ENCODE measurements at places on chromosomes 6 and 20.
A peak's percentile ranks its signal among the peaks of the same experiment; 100 is the strongest.

GRCh38 chr6:6366803-6367202 is 46.3 kb upstream of the F13A1 start:
- DNase-seq = no peak

DNA sequence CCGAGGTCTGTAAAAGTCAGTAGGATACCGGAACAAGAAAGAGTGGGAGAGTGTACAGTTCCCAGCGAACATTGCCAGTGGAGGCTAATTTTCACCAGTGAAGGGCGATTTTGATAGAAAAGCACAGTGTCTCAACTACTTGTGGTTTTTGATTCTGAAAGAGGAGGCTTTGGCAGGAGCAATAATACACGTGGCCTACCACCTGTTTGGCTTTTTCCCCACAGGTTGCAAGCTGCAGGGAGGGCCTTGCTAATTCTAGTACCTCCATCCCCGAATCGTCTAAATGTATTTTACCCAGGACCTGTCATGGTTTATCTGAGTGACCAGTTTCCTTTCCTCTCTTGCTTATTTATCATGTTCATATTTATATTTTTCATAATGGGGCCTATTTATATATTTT is 3.3 kb upstream of the EFCAB8 start:
- DNase-seq = no peak

DNA sequence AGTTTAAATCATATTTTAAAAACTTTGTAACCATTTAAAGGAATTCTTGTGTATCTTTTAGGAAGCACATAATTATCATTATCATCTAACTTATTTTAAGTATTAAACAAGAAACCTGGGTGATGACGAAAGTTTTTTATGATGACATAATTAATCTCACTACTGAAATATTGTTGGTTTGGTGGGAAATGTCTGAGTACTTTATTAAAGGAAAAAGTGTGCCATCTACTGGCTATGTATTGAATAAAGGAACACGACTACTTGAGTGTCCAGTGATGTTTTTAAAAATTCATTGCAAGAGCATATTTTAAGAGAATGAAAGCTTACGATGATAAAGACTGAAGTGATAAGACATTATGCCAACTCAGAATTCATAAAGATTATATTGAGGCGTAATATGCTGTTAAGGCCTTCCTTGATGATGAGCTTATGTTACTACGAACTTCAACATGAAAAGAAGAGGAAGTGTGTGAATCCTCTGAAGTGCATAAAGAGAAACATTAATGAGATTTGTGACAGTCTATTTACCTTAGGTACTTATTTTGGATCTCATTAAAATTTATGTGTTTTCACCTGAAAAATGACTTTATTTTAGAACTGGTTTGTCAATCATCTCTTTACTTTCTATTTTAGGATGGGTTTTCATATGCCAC is 12.0 kb upstream of the TRMT11 start:
- no peak for DNase-seq

GRCh38 chr20:45346291-45346718 is 1.9 kb downstream of the SDC4 start:
- no peak for DNase-seq

DNA sequence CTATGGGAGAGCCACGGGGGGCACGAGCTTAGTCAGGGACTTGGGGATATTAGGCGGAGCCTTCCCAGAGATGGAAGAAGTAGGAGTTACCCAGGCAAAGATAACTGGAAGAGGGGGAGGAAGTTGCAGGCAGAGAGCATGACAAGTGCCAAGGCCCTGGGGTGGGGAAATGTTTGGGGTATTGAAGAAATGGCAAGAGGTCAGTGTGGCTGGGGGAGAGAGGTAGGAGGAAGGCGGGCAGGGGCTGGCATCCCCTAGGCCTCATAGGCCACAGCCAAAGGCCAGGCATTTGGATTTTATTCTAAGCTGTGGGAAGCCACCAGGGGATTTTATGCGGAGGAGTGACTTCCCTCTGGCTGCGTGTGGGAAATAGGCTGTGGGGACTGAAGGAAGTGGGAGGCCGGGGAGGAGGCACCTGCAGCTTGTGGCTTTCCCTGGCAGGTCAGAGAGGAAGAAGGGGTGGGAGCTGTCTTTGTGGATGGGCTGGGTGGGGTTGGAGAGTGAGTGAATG is 22.7 kb downstream of the SNAI1 start:
- no peak for DNase-seq

DNA sequence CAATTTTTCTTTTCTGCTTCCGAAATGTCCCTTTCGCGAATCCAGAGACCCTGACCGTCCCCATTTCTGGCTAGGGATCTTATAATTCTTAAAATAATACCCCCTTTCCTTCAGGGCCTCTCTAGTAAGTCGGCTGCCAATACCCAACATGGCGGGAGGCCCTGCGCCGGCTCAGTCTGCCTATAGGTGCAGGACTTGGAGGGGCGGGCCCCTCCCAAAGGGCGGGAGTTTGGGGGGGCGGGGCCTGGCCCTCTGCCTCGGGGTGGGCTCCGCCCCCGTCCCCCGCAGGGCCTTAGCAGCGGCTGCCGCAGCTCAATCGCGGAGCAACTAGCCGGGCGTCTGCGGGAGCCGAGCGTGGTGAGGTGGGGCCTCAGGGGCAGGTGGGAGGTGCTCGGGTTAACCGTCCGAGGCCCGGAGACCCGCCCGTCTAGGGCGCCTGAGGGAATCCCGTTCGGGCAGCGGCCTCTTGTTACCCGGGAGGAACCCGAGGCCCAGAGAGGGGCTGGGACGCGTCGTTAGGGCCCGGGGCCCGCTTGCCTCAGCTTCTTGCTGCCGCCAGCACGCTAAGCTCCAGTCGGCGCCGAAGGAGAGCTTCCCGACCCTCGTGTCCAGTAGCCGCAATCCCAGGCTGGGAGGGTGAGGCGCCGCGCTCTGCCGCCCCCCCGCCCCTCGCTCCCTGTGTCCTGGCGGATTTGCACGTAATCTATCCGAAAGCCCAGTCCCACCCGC is at the start of gene CEP250:
TSS of gene CEP250 (plus strand) at position 718 of the 729 bp plus-strand sequence. CDS start 6,770 bp downstream, outside the sequence.
- peak; percentile 78 for DNase-seq

DNA sequence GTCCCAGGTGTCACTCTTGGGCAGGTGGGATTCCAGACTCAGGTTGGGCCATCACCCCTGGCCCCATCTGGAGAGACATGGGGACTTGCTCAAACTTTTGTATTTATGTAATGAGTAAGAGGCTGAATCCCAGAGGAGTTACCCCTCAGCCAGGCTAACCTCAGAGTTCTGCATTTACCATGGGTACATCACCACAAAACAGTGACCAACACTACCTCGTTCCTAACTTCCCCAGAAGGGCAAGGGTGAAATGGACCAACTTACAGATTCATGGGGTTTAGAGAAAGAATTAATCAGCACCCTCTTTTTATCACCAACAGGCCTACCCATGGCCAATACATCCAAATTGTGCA is 259.9 kb upstream of the MARCKS start:
- no peak for DNase-seq

- no peak for DNase-seq
Observed at GRCh38 chr6:56733211-56733697, 90.6 kb upstream of the DST start.

- no peak for DNase-seq
Observed at GRCh38 chr6:84037425-84038089, 4.0 kb downstream of the MRAP2 start.

- DNase-seq = no peak
Observed at GRCh38 chr6:85452441-85452881, 2.6 kb downstream of the NT5E start.

DNA sequence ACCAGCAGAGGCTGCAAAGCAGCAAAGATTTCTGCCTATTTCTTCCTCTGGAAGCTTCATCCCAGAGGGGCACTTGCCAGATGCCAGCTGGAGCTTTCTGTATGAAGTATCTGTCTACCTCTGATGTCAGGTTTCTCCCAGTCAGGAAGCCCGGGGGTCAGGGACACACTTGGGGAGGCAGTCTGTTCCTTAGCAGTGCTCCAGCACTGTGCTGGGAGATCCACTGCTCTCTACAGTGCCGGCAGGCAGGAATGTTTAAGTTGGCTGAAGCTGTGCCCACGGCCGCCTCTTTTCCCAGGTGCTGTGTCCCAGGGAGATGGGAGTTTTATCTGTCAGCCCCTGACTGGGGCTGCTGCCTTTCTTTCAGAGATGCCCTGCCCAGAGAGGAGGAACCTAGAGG is 631.1 kb upstream of the HTR1E start:
- no peak for DNase-seq

GRCh38 chr6:112286010-112286409 is 31.6 kb upstream of the LAMA4 start:
- DNase-seq = no peak

GRCh38 chr20:51801823-51802123 is 548 bp downstream of the SALL4 start:
- no peak for DNase-seq

DNA sequence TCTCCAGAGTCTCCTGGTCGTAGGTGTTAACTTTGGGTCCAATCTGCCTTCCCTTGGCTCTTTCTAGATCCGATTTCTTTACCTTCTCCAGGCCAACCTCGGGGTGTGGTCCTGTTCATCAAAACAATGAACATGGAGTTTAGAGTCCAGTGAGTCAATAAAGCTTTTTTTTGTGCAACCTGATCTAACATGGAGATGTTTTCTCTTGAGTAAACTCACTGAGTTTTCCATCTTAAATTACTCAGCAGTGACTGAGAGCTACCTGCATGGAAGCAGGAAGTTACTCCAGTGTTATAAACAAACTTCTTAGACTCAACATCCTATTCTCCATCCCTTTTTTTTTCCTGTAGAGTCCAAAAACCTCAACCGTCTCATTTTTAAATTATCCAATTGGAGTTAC is 14.9 kb upstream of the SLC22A1 start:
- DNase-seq = no peak

DNA sequence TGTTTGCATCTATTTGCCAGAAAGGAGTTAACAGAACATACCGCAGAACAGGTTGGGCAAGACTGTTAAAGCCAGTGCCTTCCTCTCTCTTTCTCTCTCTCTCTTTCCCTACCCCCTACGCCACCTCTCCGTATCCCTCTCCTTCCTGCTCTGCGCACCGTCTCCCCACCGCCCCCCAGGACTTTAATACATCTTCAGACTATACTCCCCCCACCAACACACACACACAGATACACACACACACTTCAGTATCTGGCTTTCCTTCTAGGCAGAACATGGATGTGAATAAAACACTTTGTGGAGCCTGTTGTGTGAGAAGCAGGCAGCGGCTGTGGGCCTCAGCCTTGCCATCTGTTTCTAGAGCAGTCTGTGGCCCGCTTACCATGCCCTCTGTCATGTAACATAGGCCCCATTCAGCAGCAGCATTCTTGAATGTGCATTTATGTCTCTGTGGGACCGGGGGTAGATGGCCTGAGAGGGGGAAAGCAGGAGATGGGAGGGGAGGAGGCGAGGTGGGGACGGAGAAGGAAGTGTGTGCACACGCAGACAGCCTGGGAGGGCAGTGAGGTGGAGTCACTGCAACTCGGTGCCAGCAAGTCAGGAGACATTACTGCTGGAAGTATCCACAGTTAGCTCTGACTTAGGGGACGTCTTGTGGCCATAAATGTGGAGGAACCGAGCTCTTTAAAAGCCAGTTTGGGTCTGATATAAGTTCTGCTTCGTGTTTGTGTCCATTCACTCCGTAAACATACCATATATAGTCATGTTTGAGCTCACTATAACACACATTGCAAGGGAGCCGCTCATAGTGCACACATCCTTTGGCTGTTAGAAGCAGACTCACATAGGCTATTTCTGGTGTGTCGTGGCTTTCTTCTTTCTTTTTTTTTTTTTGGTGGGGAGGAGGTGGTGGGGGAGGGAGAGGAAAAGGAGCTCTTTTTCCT is 38.4 kb downstream of the RREB1 start:
- DNase-seq = no peak

GRCh38 chr6:109322825-109323224 is 59.4 kb downstream of the CD164 start:
- DNase-seq = no peak

DNA sequence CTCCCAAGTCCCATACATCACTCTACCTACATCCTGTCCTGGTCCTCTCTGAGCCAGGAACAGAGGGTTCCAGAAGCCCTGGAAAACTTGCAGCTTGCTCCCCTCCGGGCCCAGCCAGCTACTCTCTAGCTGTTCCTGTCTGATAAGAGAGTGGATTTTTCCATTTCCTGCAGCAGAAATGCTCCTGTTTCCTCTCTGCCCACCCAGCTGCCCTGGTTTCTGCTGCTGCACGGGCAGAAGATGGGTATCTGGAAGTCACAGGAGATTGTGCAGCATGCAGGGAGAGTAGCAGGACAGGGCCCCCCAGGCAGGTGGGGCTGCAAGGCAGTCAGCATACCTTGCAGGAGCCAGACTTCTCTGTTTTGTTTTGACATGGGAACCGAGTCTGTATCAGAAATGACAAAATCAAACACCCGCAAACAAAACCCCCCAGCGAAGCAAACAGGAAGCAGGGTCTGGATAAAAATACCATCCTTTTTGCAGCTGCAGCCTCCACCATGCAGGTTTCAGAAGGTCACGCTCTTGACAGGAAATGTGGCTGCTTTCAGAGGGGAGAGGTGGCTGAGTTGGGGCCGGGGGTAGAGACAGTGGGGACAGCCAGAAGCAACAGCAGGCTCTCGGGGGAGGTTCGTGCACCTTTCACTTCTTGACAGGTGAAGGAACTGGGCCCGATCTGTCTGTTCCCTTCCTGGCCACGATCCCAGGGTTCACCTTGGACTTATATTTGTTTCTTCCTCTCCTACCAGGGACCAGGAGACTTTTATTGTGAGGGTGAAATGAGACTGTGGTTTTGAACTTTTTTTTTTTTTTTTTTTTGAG is 50.8 kb upstream of the FAM83D start:
- peak; percentile 51 for DNase-seq

- DNase-seq = no peak
Observed at GRCh38 chr6:12245763-12246718, 44.1 kb upstream of the EDN1 start.

DNA sequence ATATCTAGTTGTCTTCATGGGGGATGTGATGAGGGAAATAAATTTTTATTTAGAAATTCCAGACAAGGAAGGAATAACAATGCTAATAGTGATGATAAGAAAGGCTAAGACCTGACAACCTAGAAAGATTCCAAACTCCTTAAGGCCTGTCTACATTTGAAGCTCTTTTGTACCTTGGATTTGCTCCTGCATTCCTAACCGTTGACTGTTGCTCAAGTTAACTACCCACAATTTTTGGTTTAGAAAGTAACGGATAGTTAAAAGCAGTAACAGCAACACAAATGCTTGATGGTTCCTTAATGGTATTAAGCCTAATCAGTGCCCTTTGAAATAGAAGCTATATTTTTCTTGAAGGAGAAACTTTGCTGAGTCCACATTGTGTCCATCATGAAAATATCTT is 52.9 kb downstream of the TRMT11 start:
- DNase-seq = no peak

DNA sequence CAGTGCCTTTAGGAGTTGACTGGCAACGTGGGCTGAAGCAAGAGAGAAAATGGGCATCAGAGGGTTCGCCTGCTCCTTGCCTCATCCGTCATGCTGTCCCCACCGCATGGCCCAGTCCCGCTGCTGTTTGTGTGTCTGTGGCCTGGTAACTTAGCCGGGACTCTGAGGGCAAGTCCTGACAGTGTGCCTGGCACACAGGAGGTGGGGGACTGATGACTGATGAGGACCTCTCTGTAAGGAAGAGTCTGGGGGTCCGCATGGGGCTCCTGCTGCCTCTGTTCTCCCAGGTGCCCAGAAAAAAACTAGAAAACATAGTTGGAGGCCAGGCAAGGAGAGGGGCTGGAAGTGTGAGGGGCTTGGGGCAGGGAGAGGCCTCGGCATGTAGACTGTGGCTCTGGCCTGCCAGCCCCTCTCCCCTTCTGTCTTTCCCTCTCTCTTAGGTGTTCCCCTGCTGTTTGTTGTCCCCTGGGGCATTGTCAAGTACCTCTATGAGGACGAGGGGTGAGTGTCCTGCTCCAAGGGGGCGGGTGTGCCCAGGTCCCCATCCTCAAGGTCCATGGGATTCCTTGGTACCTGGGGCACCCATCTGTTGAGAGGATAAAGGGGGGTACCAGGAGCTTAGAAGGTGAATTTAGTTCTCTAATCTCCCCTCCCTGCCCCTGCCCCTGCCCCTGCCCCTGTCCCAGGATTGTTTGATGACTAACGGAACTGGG is 29.5 kb downstream of the GLP1R start:
- no peak for DNase-seq

All from stimulated activated CD8-positive, alpha-beta memory T cell treated with anti-CD3 and anti-CD28 coated beads, Interleukin-4, amount 100 ng/mL, for 4 hours (primary cell).